ENCODE measurements at places on chromosomes 7 and 10.

DNA sequence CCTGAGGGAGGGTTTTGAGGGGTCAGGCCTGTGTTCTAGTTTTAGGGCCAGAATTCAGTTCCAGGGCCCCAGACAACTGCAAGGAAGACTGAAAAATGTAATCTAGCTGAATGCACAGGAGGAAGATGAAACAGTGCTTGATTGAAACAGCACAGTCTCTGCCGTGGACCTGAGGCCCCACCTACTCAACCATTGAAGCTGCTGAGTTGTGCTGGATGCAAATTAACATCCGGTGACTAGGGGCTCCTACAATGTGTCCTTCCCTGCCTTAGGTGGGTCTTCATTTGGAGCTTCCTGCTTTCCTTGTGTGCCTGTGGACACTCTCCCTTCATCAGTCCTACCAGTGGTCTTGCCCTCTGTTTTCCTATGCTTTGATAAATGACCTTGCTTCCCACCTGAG, 5.7 kb downstream of the GLRX3 start:
- DNase-seq = no peak

DNA sequence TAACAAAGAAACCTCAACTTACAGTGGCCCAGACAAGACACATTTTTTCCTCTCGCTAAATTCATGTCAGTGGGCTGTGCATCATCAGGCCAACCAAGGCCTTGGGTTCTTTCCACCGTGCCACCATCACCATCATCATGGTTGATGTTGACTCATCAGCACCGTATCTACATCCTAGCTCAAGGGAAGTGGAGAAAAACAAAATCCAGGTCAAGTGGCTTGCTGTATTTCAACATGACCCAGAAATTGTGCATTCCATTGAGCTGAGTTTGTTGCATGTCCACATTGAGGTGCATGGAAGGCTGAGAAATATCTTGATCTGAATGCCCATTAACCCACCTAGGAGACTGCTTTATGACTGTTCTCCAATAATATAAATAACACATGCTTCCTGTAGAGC, 312.4 kb upstream of the CDC14C start:
- no peak for DNase-seq

GRCh38 chr7:2007551-2007950, 225.2 kb downstream of the MAD1L1 start:
- no peak for DNase-seq

DNA sequence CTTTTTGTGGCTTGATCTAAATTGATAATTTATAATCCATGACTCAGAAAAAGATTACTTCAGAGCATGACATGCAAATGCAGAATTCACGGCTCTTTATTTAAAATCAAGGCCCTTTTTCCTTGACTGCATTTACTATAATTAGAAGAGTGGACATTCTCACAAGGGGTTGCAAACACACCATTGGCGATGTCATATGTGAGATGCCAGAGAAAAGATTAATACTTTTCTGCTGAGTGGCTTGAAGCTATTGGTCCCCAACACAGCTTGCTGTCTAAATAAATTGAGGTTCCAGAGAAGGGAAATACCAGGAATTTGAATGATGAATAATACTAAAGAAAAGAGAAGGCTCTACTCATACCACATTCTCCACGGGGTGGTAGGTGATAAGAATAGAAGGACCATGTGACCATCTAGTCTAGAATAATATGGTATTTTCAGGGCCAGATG, 78.7 kb upstream of the ARID5B start:
- no peak for DNase-seq

GRCh38 chr7:152876749-152877148, 117.2 kb downstream of the ACTR3B start:
- no peak for DNase-seq

GRCh38 chr10:338171-339037, 203.1 kb downstream of the ZMYND11 start:
- peak; percentile 68 for DNase-seq

DNA sequence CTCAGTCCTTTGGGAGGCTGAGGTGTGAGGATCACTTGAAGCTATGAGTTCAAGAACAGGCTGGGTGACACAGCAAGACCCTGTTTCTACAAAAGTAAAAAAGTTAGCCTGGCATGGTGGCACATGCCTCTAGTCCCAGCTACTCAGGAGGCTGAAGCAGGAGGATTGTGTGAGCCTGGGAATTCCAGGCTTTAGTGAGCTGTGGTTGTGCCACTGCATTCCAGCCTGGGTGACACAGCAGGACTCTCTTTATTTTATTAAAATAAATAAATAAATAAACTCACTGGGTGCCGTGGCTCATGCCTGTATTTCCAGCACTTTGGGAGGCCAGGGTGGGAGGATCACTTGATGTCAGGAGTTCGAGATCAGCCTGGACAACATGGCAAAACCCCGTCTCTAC, 607.9 kb downstream of the CALN1 start:
- DNase-seq = no peak

- DNase-seq = no peak
These were observed 18.6 kb upstream of the MEST start for GRCh38 chr7:130473289-130473688.

- no peak for DNase-seq
These were observed 4.7 kb downstream of the LRRC4 start for GRCh38 chr7:128026551-128026950.

DNA sequence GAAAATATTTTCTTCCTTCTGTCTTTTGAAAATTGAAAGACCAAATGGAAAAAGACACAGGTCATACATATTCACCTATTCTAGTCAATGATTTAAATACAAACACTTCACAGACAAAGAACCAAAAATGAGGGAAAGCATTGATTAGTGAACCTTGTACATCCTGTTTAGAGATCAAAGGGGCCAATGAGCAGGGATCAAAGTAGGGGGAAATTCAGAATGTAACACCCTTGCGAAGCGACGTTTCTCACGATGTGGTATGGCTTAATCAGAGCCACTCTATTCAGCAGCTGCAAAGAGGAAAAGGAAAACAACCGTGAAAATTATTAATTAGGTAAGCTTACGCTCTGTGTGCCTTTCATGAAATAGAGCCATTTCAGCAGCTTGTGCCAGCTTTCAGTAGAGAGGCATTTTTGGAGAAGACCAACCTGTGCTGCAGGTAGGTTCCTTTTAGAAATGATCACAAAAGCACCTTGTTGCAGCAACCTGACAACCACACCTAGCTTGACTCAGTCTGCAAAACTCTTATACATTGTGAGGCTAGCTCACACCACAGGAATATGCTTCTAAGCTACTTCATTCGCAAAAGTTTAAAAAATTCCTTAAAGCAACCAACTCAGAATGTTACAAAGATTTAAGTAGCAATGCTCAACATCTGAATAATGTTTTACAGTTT, 78.0 kb downstream of the DKK1 start:
- no peak for DNase-seq

- DNase-seq = no peak
These were observed 2.0 kb upstream of the NFKB2 start for GRCh38 chr10:102393411-102394078.

- no peak for DNase-seq
These were observed 123.5 kb downstream of the SORBS1 start for GRCh38 chr10:95437669-95438068.

DNA sequence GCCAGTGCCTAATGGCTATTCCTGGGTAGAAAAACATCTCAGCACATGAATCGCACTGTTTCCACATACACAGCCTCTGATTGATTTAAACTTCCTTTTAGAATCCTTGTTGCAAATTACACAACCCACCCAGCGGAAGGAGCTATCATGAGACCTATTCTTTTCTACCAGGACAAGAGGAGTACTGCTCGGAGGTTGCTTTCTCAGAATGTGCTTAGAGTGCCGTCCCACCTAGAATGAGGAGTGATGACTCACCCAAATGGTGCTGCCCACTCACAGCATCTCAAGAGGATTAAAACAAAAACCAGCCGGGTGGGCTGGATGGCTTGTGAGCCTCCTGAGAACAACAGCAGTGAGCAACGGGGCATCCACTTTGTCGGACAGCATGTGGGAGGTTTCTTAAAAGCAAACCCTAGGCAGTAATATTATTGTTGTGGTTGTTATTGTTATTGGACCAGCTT, 128.9 kb downstream of the DGKI start:
- peak; percentile 77 for DNase-seq

DNA sequence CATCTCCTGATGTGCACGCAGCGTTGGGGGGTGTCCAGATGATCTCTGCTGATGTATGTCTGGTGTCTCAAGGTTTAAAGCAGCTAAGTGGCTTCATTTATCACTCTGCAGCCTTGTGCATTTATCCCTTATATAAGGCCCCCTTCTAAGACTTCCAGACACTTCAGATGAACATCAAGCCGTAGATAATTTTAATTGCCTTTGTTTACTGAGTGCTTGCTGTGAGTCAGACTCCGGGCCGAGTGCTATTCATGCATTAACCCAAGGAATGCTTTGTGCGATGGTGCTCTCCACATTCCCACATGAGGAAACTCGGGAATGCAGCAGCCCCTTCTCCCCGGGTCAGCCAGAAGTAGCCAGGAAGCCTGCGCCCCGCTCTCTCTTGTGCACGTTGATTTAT, 328.6 kb upstream of the COBL start:
- DNase-seq = no peak

GRCh38 chr7:33892945-33893344, 12.4 kb upstream of the BMPER start:
- no peak for DNase-seq

- no peak for DNase-seq
These were observed 166.2 kb downstream of the PARD3 start for GRCh38 chr10:34648919-34649318.

- no peak for DNase-seq
These were observed 217.9 kb downstream of the GALNT17 start for GRCh38 chr7:71349682-71350481.

GRCh38 chr10:35986756-35987502, 344.8 kb upstream of the FZD8 start:
- peak; percentile 17 for DNase-seq

DNA sequence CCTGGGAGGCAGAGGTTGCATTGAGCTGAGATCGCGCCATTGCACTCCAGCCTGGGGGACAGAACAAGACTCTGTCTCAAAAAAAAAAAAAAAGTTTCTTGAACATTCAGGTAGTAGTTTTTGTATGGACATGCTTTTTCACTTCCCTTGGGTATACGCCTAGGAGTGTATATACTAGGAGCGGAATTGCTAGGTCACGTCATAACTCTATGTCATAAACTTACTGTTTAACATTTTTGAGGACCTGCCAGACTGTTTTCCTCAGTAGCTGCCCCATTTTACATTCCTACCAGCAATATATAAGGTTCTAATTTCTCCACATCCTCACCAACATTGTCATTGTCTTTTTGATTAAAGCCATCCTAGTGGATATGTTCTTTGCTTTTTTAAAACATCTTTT, 51.6 kb downstream of the MKI67 start:
- no peak for DNase-seq

DNA sequence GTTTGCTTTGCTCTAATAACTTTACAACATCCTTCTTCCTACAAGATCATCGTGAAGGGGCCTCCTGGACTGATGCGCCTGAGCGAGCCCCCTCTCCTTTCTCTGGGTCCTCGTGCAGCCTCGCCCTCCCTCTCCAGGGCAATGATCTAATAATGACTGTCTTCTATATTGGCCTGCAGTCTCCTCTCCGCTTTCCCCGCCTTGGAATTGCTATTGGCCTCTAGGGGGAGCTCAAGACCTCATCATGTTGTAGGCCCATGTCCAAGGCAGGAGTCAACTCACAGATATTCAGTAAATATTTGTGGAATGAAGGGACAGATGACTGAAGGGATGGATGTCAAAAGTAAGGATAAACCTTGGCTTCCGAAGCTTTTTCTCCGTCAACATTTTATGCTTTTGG, 1180.3 kb downstream of the TYW1 start:
- DNase-seq = peak; percentile 55

DNA sequence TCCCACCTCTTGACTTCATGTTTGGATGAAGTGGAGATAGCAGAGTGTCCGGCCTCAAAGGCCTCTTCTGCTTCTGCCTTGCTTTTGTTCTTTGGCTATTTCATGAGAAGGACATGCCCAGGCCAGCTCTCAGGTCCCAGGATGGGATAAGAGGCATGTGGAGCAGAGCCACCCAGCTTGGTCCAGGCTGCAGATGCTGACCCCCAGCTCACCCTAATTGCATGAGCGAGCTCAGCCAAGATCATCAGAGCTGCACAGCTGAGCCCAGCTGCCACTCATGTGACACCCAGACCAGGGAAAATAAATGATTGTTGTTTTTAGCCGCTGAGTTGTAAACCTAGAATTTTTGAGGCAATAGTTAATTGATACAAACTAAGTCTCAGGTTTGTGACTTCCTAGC, 230.0 kb downstream of the PHF14 start:
- no peak for DNase-seq

GRCh38 chr7:80089366-80089765, 45.3 kb upstream of the GNAI1 start:
- DNase-seq = no peak

GRCh38 chr10:34124522-34125035, 690.5 kb downstream of the PARD3 start:
- DNase-seq = peak; percentile 81

GRCh38 chr10:101935431-101935830, 91.8 kb upstream of the KCNIP2 start:
- DNase-seq = no peak

DNA sequence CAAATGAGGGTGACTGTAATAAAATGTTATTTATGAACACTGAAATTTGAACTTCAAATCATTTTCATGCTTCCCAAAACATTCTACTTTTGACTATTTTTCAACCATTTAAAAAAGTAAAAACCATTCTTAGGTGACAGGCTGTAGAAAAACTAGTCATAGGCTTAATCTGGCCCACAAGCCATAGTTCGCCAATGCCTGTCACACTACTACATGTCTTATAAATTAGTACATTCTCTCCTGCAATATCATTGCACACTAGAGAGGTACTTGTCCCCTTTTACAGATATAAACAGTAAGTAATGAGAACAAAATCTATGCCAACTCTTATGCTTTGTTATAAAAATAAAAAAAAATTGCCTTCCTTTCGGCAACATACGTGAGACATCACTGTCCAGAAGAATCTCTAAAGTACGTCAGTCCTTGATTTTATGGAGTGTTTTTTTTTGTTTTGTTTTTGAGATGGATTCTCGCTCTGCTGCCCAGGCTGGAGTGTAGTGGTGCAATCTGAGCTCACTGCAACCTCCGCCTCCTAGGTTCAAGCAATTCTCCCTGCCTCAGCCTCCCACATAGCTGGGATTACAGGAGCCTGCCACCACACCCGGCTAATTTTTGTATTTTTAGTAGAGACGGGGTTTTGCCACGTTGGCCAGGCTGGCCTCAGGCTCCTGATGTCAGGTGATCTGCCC, 23.2 kb downstream of the UPF2 start:
- no peak for DNase-seq

DNA sequence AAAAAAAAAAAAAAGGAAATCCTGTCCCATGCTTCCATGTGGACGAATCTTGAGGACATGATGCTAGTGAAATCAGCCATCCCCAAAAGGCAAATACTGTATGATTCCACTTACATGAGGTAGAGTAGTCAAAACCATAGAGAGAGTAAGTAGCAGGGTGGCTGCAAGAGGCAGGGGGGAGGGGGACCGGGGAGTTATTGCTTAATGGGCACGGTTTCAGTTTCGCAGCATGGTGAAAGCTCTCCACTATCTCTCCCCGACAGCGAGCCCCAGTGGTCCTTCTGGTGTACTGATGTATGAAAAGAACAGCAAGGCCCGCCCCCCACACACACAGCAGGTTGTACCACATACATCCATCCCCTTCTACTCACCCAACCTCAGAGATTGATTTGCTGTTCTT, 32.8 kb downstream of the NOD1 start:
- peak; percentile 85 for DNase-seq
